ENCODE measurements at places on chromosomes 12 and 14.

GRCh38 chr14:76887191-76887590 lies 61.0 kb downstream of the LRRC74A start:
- DNase-seq: peak; percentile 11

DNA sequence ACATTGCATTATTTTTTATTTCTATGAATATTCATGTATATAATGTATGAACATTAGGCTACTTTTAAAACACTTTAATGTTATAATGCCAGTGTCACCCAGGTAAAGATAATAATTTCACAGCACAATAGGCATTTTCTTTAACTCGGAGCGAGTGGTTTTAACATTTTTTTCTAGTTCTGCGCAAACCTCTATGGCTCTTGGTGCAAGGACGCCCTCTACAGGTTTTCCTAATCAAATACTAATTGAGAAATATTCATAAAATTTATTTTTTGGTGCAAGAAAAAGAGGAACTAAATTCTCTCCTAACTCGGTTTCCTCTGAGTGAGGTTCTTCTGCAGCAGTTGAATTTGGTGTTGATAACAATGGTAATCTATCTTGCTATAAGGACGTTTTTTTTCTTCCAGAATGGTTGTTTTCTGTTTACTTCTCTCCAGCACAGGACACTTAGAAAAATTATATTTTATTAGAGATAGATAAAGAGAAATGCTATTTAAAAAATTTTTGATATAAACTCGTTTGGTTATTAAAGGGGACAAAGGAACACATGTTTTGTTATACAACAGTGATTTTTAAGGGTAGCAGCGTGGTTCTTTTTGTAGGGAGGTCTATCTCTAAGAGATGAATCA lies 2.4 kb upstream of the WIF1 start:
- DNase-seq: peak; percentile 52

GRCh38 chr12:92370828-92371227 lies 225.2 kb upstream of the BTG1 start:
- no peak for DNase-seq

DNA sequence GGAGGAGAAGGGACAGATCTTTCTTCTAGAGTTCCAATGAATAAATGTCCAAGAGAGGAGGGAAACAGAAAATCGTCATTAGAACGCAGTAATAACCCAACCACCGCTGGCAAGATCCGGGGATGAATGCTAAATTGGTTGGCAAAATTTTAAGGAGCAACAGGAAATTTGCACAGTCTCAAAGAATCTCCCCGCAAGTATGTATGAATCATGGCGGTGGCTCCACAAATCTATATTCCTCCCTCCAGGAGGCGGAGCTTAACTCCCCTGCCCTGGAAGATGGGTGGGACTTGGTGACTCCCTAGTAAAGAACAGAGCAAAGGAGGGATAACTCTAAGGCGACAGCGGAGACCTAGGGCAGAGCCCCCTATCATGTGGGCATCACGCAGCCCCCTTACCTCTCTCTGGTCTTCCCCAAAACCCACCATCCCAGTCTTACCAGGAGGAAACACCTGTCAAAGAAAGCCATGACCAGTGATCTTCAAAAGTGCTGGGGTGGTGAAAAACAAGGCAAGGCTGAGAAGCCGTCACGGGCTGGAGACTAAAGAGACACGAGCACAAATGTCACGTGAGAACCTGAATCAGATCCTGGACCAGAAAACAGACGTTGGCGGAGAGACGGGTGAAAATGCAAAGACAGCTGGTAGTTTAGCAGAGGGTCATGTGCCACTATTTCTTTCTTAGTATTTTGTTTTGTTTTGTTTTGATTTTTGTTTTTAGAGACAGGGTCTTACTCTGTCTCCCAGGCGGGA lies 125.8 kb downstream of the NCOR2 start:
- DNase-seq: peak; percentile 96

DNA sequence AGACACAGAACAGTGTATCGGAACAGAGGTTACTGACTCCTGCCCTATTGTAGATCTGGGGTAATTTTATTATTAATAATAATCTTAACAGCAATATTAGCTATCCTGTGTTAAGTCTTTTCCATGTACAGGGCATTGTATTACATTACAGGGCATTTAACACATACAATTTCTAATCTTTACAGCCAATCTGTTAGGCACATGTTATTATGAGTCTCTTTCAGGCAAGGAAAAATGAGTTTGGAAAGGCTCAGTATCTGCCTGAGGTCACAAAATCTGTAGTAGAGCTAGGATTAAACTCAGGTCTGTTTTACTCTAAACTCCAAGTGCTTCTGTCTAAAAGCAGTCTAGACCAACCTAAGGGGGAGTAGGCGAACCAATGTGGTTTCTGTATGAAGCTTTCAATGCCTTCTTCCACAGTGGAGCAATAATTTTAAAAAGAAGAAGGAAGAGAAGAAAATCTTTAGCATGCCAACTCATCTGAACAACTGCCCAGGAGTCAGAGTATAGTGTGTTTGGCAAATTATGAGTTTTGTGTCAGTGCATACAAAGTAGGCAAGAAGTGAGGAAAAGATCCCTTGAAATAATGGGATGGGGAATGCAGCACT lies 192.6 kb downstream of the CHST11 start:
- no peak for DNase-seq

- no peak for DNase-seq
Observed at GRCh38 chr12:73136386-73136785, 864.2 kb downstream of the TRHDE start.

GRCh38 chr12:95637471-95638155 lies 86.3 kb upstream of the USP44 start:
- peak; percentile 90 for DNase-seq

DNA sequence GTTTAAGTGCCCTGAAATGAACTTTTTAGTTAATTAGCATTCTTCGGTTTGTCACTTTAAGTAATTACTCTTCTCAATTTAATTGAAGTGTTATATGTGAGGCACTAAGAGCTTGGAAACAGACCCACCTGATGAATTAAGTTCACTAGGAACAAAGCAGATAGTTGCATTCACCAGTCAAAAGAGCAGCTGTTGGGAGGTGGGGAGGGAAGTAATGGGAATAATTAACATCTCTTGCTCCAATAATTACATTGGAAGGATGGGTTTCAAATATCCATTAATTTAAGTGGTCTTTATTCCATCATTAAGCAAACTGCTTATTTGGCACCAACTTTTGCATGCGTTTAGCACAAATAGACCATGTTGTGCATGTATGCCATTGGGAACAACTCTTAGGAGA lies 667.2 kb downstream of the GALC start:
- no peak for DNase-seq

DNA sequence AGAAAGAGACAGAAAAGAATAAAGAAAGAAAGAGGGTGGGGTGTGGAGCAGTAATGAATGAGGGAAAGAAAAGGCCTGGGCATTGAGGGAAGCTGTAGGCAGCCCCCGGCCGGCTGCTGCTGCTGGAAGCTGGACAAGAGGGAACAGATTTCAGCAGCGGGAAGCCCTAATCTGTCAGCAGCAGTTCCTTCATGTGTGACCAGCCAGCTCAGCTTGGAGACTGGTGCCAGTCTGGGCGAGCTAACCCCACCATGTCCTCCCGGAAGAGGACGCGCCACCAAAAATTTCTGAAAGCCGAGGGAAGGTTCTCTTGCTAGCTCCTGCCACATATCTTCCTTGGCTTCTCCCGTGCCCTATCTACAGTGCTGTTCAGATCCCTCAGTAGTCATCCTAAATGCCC lies 236.8 kb downstream of the GRIN2B start:
- DNase-seq: no peak

- peak; percentile 33 for DNase-seq
Observed at GRCh38 chr14:67370830-67371229, 10.7 kb downstream of the EIF2S1 start.

DNA sequence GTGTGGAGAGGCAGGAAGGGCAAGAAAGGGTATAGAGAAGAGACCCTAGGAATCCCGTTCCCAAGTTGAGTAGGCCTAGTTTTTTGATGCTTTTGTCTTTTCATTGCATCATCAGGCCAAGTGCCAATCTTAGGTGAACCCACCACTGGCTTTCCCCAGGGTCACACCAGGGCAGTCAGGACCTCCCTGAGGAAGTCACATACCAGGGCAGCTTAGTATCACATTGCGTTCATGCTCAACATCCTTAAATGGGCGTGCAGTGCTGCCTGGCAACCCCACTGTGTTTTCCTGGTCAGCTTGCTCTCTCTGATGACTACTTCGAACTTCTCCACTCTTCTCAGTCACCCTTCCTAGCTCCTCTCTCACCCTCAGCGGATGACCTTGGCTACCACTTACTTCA lies 9.0 kb downstream of the ASIC1 start:
- peak; percentile 84 for DNase-seq

DNA sequence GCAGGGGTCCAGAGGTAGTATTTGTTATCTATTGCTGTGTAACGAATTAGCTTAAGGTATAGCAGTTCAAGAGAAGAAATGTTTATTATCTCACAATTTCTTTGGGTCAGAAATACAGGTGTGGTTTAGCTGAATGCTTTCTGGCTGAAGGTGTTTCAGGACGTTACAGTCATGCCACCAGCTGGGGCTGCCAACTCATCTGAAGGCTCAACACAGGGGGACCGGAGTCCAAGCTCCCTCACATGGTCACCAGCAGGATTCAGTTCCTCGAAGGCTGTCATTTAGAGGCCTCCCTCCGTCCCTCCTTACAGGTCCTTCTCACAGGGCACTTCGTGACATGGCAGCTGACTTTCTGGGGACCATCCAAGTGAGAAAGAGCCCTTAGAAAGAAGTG lies 37.5 kb upstream of the SINHCAF start:
- no peak for DNase-seq

- peak; percentile 90 for DNase-seq
Observed at GRCh38 chr14:61527325-61528100, 167.8 kb upstream of the HIF1A start.

GRCh38 chr14:89466484-89466883 lies 49.5 kb upstream of the FOXN3 start:
- no peak for DNase-seq

- DNase-seq: peak; percentile 69
Observed at GRCh38 chr14:105448706-105449111, 25.9 kb upstream of the CRIP2 start.

DNA sequence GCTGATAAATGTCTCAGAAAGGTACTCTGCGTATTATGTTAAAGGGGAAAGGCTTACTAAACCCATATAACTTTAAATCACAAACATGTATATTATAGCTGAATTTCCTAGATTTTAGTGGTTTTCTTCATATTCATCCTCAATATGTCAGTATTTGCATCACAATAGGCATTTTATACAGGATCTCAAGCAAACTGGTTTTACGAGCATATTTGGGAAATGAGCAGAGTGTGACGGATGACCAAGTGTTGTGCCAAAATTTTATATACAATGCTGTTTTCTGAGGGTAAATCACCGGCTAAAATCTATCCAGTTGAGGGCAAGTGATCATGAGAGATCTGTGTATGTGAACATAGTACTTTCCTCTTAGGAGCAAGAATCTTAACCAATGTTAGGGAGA lies 8.4 kb downstream of the CPM start:
- no peak for DNase-seq

GRCh38 chr12:111758120-111758561 lies 8.6 kb upstream of the ALDH2 start:
- DNase-seq: no peak

DNA sequence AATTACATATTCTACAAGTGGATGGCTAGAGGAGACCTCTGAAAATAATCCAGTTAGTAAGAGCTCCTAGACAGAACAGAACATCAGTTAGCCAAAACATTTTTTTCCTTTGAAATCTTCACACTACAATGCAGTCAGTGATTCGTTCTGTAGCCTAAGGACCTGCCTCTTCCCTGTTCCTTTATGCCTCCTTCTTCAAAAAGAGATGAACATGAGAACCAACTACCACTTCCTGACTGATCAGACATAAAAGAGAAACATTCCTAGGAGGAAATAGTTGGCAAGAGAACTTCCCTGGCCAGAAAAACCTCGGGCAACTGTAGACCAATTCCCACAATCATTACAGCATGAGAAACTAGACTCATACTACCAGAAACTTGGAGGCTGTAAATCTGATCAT lies 29.4 kb downstream of the ITPR2 start:
- DNase-seq: peak; percentile 52

GRCh38 chr12:23186950-23187349 lies 562.0 kb downstream of the ETNK1 start:
- no peak for DNase-seq

DNA sequence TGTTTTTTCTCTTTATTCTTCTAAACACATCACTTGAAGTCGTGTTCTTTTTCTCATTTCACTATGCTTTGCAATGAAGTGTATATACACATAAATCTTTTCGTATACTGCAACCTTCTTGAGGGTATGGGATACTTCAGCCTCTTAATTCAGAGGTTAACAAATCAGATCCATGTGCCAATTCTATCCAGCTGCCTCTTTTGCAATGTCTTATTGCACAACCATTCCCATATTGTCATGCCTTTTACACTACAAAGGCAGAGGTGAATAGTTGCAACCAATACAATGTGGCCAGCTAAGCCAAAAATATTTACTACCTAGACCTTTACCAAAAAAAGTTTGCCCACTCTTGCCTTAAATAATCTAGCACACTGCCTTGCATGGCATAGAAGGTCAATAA lies 224.5 kb upstream of the FOXG1 start:
- DNase-seq: peak; percentile 74

DNA sequence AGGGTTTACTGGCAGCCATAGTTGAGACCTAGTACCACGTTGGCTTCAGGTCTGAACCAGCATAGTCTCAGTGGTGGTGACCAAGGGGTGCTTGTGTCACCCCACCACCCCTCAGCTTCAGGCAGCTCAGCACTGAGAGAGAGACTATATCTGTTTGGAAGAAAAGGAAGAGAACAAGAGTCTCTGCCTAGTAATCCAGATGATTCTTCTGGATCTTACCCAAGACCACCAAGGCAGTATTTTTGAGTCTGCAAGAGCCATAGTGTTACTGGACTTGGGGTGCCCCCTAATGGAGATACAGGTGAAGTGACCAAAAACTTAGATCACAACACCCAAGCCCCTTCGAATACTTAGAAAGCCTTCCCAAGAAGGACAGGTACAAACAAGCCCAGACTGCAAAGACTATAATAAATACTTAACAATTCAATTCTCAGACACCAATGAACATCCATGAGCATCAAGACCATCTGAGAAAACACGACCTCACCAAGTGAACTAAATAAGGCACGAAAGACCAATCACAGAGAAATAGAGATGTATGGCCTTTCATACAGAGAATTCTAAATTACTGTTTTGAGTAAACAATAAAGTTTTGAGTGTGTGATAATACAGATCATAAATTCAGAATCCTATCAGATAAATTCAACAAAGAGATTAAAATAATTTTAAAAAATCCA lies 107.0 kb downstream of the HELB start:
- DNase-seq: peak; percentile 80

GRCh38 chr14:32354716-32355115 lies 25.6 kb downstream of the AKAP6 start:
- no peak for DNase-seq
